AG08396 (cell line): ENCODE measurements at places on chromosomes 3 and 15.

DNA sequence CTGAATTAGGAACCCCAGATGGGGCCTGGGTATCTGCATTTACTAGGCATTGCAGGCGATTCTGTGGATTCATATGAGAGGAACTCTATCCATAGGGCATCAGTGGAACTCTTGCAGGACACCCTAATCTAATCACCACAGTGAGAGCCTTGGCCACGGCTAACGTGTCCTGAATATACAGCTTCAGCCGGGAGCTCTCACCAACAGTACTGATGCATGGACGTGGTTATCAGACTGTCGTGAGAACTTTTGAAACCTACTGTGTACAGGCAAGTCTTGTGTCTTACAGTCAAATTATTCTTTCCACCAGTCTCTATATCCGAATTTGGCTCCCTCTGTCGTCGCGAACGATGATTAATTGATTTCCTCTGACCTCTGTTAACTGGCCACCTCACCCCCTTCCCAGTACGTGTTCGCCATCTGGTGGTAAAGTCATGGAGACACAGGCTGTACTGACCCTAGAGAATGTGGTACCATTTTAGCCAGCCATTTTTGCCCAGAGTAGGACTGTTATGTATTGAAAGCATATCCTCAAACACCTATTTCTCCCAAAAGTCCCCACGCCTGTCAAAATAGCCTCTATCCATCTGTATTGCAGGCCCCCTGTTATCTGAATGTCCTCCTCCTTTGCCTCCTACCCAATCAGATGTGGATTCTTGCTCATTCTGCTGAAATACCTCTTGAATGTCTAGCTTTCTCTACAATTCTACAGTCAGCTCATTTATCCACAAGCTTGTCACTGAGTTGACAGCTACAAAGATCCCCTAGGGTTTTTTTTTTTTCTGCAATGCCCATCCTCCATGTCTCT, 39.7 kb downstream of the GLDN start:
- DNase-seq: peak; percentile 66

DNA sequence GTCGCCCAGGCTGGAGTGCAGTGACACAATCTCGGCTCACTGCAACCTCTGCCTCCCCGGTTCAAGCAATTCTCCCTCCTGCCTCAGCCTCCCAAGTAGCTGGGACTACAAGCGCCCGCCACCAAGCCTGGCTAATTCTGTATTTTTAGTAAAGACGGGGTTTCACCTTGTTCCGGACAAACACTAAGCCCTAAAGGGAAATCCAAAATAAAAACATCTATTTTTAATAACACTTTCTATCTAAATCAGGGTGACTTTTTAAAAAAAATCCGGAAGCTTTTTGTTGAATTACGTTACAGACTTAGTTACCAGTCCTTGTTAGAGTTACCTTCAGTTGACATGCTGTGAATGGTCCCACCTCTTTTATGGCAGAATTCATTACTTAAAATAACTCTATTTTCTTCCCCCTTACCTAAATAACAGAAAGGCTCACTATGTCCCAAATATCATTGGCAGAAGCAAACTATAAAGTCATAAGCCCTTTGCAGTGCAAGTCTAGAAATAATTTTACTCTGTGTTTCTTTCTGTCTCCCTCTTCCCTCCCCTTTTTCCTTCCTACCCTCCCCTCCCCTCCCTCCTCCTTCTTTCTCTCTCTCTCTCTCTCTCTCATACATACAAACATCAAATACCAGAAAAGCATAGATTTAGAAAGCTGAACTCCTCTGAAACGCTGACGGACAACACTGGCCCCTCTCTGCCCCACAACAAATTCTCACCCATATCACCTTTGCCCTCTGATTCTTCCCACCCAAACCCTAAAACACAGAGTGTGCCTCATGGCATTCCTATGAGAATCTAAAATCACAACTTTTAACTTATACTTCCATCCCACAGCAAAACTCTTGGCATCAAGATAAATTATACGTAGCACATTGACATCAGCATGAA, 18.3 kb downstream of the THBS1 start:
- DNase-seq: no peak

- no peak for DNase-seq
Observed at GRCh38 chr3:69309814-69310213, 76.1 kb downstream of the FRMD4B start.

DNA sequence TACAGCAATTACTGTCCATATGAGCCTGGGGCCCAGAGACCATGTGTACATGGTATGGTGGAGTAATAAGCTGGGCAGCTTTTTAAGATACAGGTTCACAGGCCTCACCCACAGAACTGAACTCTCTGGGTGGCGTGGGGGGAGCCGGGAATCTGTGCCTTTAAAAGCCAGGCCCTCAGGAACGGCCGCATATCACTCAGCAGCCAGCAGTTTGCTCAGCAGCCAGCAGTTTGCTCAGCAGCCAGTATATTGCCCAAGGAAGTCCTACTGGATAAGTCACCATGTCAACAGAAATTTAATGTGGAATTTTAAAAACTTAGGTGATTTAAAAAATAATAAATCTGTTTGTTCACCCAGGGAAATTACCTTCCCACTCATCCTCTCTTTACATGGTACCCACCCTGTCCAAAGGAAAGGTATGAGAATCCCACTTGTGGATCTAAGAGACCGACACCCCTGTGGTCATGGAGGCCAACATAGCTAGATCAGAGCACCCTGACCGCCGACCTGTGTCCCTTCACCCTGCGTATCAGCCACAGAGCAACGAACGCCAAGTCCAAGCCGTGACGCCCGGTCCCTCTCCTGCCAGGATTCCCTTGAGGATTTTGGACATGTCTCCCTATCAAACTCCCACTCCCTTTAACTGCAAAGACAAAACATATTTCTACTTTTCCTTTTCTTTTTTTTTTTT, 95.7 kb upstream of the CHRM5 start:
- no peak for DNase-seq
